Cortex of kidney (tissue), 1 donor: ENCODE measurements at places on chromosomes 7 and 10.

GRCh38 chr10:124394583-124394982 lies 24.1 kb downstream of the OAT start:
- no peak for DNase-seq

DNA sequence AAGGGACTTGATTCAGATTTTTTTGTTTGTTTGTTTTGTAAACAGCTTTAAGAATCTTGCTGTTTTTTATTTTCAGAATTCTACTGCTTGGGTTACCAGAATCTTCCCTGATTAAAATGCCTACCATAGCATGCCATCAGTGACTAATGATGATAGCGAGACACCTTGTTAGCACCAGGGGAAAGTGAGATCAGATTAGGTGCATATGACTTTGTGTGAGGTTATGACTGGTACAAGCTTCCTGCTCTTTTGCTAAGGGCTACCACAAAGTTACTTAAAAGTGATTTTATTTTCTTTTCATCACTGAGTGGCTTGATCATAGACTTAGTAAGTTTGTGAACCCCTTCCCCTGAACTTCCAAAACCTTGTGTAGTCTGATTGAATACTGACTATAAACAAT lies 93.5 kb downstream of the SND1 start:
- DNase-seq: no peak

- no peak for DNase-seq
Observed at GRCh38 chr7:23347682-23348180, 48.6 kb downstream of the MALSU1 start.

DNA sequence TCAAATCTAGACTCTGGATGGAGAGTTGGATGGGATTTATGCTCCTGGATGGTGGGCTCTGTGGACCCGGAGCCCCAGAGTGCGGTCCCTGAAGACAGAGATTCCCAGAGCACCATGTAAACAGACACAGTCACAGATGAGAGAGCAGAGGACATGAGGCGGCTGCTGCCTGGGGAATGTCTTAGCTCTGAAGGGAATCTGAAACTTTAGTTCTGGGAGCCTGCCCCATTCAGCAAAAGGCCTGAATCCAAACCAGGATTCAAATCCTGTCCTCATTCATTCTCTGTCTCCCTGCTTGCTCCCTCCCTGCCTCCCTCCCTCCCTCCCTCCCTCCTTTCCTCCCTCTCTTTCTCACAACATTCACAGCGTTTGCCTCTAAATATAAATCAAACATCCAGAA lies 49.5 kb upstream of the CALD1 start:
- DNase-seq: no peak

DNA sequence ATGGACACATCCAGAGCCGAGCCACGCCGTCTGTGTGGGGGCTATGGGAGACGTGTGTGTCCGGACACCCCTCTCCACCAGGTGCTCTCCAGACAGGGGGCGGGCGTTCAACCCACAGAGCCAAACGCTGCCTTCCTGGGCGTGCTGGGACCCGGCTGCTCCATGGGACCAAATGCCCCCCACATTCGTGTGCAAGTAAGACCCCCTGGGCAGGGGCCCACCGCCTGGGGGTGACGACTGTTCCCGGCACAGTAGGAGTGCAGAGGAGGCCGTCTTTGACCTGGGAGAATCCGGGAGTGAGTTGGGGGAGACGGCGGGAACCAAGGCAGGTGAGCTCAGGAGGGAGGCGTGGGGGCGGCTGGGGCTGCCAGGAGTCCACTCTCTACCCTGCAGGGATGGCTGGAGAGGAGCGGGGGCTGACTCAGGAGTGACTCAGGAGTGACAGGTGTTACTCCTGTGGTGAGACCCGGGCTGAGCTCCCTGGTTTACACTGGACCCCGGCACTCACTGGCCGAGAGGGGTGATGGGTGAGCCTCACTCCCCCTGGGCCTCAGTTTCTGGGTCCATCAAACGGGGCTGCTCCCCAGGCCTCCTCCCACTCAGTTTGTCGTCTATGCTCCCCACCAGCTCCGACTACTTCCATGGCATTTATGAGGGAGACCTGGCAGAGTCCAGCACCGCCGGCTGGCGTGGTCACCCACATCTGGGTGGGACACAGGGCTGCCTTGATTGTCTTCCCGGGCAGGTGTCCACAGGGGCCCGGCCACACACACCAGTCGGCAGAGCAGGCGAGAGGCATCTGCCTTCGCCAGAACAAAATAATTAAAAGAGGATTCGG lies 95.0 kb downstream of the MICALL2 start:
- no peak for DNase-seq
